ENCODE measurements at places on chromosomes 12 and 14.

GRCh38 chr14:66998013-66998412, 191.2 kb upstream of the GARIN2 start:
- no peak for DNase-seq

- DNase-seq = peak; percentile 41
Measured at GRCh38 chr14:64465191-64465822, at the start of gene AKAP5. Gene AKAP5 (plus strand): TSS chr14:64465499. CDS start chr14:64468395, 2,896 bp downstream.

DNA sequence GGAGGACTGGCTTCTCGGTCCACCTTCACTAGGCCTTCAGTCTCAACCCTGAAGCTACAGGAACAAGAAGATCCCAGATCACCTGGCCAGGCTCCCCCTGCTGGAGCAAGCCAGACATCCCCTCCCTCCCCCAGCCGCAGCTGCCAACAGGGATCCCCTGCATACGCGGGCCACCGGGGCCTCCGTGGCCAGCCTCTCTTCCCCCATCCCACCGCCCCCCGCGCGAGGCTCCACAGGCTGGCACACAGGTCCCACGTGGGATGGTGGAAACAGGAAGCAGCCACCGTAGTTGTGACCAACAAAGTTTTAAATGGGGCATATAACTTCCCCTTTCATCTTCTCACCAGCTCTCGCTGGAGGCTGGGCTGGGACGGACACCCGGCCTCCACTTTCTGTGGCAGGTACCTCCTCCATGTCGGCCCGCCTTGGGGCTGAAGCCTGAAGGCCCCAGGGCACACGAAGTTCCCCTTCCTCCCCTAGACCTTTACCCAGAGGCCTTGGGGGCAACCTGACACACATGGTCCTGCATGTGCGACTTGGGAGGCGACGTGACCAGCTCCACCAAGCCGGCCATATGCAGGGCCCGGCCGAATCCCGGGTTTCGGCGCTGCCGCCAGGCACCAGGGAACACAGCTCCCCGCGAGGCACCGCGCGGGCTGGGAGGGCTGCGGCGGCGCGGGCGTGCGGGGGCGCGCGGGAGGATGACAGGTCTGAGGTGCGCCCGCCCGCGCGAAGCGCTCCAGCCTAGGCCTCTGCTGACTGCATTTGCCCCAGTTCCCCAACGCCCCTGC, 44.4 kb upstream of the PNMA1 start:
- DNase-seq = peak; percentile 60

GRCh38 chr14:63328787-63329737, 10.3 kb upstream of the GPHB5 start:
- DNase-seq = no peak

DNA sequence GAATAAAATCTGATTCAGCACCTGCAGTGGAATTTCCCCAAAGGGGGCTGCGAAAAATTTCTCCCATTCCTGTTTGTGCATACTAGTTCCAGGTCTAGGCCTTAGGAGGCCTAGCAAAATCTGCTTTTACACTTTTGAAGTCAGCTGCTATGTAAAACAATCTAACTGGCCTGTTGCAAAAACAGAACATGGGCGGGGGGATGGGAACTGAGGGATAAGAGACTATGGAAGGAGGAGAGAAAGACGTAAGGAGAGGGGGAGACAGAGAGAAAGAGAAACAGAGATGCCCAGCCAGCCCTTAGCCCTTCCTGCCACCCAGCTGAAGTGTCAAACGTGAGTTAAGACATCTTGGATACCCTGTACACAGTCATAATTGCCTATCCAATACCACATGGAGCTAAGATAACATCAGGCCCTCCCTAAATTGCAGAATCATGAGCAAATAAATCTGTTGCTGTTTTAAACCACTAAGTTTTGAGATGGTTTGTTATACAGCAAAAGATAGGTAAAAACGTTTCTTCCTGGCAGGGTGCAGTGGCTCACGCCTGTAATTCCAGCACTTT, 45.6 kb downstream of the SPTLC2 start:
- no peak for DNase-seq

DNA sequence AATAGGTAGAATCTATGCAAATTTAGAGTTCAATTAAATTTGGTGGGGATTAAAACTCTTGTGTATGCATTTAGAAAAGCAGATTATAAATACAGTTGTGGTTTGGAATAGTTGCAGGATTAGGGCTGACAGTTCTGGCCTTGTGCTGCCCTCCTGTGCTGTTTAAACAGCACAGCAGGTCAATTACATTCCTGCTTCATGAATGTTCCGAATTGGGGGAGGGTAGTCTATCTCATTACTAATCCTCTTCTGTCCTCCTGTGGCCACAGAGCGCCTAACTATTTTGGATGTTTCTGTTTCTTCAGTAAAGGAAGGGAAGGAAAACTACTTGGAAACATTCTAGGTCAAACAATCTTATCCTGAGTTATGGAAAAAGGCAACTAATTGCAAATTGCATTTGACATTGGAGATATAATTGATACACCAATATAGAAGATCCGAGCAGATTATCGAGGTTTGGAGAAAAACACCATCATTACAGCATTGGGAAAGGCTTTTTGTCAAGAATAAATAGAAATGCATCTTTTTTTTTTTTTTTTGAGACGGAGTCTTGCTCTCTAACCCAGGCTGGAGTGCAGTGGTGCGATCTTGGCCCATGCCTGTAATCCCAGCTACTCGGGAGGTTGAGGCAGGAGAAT, 8.7 kb upstream of the GPR19 start:
- no peak for DNase-seq

GRCh38 chr14:50542941-50543418, 10.6 kb upstream of the MAP4K5 start:
- DNase-seq = peak; percentile 5

DNA sequence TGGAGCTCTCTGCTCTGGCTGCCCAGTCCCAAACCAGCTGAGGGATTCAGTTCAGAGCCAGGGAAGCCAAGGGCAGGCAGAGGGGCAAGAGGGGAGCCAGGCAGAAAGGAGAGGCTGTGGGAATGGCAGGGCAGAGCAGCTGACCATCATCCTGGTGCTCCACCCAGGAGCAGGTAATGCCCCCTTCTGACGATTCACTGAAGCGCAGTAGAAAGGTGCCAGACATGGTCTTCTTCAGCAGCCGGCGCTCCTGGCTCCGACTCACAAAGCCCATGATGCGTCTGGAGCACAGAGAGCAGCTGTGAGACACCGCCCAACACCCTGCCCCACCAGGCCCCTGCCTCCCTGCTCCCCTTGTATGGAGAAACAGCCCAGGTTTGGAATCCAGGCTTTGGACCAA, 8.0 kb downstream of the IL23A start:
- DNase-seq = no peak

GRCh38 chr12:91993287-91994017, 152.2 kb downstream of the BTG1 start:
- DNase-seq = no peak
